ENCODE measurements at places on chromosomes 11 and 22.

DNA sequence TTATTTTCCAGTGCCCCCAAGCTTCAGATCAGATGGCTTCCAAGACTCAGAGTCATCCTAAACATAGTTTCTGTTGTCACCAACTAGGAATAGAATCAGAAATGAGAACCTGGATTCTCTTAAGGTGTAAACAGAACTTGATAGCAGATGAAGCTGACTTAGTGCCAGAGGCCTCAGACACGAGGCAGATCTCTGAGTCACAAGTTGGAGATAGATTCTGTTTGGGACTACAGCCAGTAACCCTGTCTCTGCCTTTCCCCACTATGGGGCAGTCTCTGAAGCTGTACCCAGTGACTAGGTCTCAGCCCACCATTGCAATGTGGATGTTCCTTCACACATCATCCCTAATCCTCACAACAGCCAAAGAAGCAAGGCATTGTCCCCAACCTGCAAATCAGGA lies 25.4 kb downstream of the NEU3 start:
- DNase-seq: no peak

DNA sequence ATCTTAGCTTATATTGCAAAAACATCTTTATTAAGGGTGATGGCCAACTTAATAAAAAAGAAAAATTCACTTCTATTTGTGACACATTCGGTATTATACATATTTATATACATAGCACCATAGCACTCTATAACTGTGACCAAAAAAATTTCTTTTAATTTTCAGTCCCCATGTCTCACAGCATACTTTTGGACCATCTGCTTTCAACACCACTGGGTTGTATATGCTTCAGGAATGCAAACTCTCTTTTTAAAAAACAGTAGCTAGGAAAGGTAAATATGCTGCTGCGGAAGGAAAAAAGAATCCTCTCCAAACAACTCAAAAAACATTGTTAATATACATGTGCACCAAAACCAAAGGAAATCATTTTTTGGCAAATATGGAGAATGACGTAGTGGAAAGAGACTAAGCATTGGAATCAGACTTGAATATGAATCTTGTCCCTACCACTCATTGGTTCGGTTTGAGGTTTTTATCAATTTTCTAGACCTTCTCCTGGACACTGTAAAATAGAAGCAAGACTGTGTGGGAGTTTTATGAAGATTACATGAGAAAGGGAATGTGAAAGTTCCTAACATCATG lies 227.9 kb downstream of the BLID start:
- no peak for DNase-seq

GRCh38 chr11:36066891-36067290 lies 123.0 kb downstream of the LDLRAD3 start:
- DNase-seq: no peak

DNA sequence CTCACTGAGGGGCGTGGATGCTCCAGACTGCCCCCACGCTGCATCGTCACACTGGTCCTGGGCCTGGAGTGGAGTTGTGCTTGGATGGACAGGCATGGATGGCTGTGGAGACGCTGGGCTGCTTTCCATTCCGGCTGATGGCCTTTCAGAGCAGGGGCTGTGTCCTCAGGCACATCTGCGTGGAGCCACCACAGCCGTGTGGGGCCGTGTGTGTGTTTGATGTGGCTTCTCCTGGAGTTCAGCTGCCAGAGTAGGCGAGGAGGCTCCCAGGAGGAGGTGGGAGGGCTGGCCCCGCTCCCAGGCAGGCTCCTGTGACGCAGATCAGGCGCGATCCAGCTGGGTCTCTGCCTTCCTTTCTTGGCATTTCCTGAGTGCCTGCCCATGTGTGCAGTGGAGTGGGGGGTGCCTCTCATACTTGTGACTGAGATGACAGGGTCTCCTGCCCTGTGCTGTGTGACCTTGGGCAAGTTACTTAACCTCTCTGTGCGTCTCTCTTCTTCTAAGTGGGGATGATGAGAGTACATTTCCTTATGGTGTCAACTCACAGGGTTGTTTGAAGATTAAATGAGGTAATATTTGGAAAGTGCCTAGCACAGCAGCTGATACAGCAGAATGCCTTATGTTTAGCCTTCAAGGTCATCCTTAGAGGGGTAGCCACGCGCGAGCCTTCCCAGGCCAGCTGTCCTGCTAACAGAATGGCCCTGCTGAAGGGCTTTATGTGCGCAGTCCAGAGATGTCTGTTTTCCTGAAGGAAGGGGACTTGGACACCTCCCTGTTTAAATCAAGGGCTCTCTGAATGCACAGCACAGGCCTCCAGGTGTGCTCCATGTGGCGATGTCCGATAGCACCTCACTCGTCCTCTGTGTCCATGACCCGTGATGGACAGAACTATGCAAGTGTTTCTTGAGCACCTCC lies 33.5 kb downstream of the GLB1L2 start:
- DNase-seq: peak; percentile 56

DNA sequence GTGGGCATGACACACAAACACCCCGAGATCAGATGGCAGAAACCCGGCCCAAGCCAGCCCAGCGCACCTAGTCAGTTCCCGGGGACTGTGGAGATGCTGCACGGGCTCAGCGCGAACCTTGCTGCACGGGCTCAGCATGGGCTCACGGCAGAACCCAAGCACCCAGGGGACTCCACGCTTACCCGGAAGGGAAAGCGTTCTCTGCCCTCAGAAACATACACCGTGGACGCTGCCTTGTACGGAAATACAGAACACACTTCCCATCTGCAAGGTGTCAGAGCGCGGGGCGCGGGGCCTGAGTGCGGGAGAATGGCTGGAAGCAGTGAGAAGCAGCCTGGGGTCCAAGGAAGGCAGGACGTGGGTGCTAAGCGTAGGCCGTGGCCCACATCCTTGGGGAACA lies 319.9 kb downstream of the NTM start:
- DNase-seq: no peak

GRCh38 chr11:45688472-45689033 lies 23.1 kb upstream of the CHST1 start:
- DNase-seq: no peak

DNA sequence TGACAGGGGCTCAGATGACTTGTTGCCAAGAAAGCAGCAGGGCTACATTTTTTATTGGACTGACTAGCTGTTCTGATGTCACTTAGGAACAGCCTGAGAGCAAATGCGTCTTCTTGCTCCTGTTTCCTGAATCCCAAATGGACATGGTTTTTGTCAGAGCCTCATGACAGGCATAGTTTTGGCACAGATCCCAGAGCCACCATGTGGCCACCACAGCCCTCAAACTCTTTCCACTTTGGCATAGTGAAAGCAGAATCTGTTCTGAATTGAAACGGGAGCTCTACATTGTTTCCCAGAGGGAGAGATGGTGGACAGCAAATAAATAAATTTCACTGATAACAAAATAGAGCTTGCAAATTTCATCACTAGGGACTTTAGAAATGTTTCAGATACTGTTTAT lies 222.2 kb downstream of the C11orf87 start:
- DNase-seq: no peak

DNA sequence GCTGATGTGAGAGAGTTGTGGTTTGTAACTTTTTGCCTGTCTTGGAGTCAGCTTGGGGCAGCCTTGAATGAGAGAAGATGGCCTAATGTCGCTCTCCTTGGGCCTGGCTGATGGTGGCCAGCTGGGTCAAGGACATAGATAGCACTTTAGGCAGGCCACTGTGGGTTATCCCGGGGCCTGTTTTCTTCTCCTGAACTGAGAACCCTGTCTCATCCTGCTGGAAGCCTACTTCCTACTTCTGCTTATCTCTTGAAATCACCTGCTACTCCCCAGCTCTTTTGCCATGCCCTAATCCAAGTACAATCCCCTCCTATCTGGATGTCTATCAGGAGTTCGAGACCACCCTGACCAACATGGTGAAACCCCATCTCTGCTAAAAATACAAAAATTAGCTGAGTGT lies 49.5 kb downstream of the OSBP2 start:
- DNase-seq: no peak

- DNase-seq: no peak
Measured at GRCh38 chr11:11988099-11988651, 20.3 kb downstream of the DKK3 start.

GRCh38 chr11:5043380-5043779 lies 2.9 kb upstream of the OR52J3 start:
- DNase-seq: no peak

Data from SW480 (cell line).